ENCODE measurements at places on chromosomes 12 and 14.
A peak's percentile ranks its signal among the peaks of the same experiment; 100 is the strongest.

DNA sequence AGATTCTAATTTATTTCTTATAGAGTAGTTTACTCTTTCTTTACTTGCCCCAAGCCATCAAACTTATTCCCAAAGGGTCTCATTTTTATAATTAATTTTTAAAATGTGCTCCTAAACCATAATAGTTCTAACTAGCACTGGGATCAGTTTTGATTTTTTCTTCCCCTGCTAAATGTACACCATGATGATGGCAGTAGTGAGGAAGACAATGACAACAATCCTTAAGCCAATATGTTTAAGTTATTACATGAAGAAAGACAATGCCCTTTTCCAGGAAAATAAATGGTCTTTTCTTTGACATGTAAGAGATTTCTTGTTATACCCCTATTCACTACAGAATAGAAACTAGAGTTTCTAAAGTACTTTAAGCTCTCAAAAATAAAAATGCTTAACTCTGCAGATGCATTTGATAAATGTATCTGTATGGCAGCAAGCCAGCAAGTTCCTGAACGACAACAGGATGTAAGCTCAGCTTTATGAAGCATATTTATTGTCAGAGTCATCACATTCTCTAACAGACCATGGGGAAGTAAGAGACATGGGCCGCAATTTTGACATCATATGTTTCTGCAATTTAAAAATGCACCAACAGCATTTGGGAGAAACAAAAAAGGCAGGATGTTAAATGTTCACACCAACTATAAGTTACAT, 36.0 kb upstream of the SNX6 start:
- DNase-seq = no peak

GRCh38 chr14:68678471-68678870, 114.4 kb downstream of the ZFP36L1 start:
- no peak for DNase-seq

- no peak for DNase-seq
Measured at GRCh38 chr12:108839890-108840230, 17.5 kb downstream of the SSH1 start.

GRCh38 chr12:57110104-57111030, 795 bp downstream of the STAT6 start:
- peak; percentile 53 for DNase-seq

GRCh38 chr14:104178279-104178678, 39.9 kb downstream of the KIF26A start:
- no peak for DNase-seq

DNA sequence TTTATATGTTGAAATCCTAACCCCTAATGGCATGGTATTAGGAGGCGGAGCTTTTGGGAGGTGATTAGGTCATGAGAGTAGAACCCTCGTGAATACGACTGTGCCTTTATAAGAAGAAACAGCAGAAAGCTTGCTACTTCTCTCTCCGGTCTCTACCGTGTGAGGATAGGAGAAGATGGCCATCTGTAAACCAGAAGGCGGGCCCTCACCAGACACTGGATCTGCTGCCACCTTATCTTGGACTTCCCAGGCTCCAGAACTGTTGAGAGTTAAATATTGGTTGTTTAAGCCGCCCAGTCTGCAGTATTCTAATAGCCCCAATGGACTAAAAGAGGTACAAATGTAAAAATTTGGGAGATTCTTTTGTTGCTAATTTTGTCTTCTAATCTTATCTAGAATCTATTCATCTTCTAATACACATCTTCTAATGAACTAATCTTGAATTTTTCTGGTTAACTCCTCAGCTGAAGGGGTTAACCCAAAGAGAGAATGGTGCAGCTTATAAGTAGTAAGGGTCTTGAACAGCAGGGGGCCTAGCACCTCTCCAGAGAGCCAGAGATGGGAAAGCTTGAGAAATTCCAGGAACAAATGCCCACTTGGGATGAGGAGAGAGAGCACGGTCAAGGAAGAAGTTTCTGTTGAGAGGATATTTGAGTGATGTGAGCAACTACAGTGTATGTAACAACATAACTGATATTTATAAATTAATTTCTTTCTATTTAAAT, 264.0 kb upstream of the GRIP1 start:
- DNase-seq = no peak
